Stimulated activated naive CD8-positive, alpha-beta T cell treated with anti-CD3 and anti-CD28 coated beads, Interleukin-15, Interleukin-2, amounts not matched to agents 100 U/mL and 50 U/mL, for 24 hours (primary cell): ENCODE measurements at places on chromosomes 7 and 10.

GRCh38 chr7:25964483-25964991 is 187.5 kb upstream of the NFE2L3 start:
- no peak for DNase-seq

GRCh38 chr10:27949528-27950241 is 49.2 kb downstream of the ODAD2 start:
- no peak for DNase-seq

DNA sequence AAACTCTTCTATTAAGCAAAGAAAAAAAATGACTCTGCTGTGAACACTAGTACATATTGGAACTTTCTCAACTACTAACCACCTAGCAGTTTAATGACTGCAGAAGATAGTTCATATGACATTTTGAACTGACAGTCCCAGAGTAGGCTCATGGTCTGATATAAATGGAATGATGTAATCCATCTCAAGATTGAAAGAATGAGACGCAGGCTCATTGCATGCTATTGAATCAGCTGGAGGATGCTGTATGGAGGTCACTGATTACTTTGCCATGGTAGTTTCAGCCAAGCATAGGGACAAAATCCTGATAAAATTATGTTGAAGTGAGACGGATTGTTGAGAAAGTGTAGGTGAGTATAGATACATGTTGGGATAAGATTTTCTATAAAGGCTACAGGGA is 217.6 kb upstream of the SEMA3E start:
- no peak for DNase-seq

DNA sequence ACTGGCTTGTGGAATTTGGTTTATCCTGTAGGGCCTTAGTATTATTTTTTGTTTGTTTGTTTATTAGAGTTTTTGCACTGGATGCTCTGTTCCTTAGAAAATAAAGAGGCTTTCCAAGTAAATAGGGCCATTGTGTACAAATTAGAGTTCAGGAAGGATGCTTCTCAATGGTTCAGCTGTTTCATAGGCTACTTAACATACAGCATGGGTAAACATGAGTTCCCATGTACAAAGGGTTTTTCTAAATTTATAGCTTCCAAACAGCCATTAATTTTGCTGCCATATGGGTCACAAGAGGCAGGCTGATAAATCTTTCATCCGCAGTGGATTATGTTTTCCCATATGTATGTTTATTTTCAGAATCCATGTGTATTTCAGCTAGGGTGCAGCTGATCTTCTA is 121.6 kb upstream of the WDR11 start:
- DNase-seq, result no peak

DNA sequence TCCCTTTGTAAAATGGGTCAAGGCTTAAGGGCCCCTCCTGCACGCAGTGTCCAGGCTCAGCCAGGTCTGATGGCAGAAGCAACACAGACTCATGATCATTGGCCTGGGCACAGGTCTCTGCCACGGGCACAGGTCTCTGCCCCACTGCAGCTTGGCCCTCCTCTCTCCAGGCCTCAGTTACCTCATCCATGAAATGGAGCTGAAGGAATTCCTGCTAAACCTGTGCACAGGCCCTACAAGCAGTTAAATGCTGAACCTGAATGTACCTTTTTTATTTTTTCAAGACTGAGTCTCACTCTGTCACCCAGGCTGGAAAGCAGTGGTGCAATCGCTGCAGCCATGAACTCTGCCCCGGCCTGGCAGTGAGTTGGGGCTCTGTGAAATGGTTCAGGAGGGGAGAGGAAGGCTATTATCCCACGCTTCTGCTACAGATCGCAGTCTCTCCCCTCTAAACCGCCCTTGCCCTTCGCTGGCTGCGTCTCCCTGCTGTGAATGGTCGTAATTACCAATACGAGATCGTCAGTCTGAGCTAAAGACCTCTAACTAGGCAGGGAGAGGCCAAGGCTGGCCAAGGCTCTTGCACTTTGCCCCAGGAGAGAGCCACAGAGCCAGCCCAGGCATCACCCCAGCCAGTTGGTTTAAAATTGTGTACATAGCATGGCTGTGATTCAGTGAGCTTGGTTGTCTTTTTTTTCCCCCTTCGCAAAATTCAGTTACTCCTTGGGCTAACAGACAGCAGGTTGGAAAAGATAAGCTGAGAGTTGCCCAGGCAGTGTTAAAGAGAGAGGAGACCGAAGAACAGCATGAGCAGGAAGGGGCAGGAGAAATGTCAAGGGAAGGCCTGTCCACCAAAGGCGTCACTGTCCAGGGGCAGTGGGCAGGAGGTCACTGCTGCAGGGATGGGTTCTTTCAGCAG is 93.0 kb upstream of the KCTD7 start:
- no peak for DNase-seq

DNA sequence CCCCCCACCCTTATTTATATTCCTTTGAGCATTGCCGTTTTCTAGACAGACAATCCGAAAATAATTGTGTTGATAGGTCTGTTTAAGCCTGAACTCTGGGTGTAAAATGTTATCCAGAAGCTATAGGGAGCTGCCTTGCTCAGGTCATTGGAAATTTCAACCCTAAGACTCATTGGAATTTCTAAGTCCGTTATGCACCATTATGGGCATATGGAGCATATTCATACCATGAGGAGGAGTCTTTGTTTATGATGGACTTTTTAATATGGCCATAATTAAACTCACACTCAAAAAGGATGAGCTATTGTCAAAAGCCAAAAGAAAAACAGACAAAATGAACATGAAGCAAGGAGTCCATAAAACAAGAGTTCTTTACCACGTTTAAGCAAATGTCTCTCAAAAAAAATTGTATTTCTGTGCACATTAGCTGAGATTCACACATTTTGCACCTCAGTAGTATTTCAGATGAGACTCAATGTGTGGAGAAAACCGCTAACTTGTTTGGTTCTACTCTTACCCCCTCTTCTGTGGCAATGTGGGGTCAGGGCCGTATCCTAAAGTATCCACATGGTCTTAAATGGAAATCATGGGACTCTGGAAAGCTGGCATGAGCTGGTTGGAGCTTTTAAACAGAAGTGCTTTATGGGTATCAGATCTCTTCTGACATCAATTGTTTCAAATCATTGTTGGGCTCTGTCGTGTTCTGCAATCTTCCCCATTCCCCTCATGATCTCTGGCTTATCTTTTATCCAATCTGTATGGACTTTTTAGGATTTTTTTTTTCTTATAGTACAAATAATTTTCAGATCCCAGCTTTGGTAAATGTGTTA is 60.5 kb downstream of the PODXL start:
- no peak for DNase-seq

DNA sequence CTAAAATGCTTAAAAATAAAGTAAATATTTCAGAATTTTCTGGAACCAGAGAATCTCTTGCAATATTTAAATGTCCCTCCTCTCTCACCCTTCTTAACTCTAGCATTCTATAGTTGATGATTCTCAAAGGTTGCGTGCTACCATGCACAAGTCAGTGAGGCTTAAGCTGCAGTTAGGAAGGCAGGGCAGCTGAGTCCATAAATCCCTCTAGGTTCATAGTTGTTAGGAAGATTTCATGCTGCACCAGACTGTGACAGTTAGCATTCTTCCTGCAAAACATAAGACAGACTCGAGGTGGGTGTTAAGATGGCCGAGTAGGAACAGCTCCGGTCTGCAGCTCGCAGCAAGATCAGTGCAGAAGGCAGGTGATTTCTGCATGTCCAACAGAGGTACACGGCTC is 70.6 kb downstream of the MET start:
- no peak for DNase-seq

DNA sequence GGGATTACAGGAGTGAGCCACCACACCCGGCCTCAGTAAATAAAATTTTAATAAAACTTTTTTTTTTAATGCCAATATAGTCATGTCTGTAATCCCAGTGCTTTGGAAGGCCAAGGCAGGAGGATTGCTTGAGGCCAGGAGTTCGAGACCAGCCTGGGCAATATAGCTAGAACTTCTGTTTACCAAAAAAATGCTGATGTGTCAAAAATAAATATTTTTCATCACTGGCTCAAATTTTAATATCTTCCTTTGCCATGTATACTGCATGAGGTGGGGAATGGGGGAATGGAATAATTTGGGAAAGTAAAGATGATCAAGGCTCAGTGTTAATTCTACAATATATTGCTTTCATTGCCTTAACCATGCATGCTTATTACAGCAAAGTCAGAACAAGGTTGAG is 10.7 kb upstream of the RHBDD2 start:
- DNase-seq, result no peak

GRCh38 chr10:56823849-56824248 is 462.8 kb upstream of the ZWINT start:
- no peak for DNase-seq
